Immature natural killer cell (primary cell): ENCODE measurements at places on chromosomes 1 and 21.

GRCh38 chr1:149884433-149885338, 14.7 kb upstream of the BOLA1 start:
- DNase-seq, result no peak

GRCh38 chr1:223706077-223706973, 6.0 kb upstream of the CAPN2 start:
- DNase-seq, result no peak

GRCh38 chr1:26844424-26845196, 18.1 kb downstream of the ZDHHC18 start:
- DNase-seq, result no peak

DNA sequence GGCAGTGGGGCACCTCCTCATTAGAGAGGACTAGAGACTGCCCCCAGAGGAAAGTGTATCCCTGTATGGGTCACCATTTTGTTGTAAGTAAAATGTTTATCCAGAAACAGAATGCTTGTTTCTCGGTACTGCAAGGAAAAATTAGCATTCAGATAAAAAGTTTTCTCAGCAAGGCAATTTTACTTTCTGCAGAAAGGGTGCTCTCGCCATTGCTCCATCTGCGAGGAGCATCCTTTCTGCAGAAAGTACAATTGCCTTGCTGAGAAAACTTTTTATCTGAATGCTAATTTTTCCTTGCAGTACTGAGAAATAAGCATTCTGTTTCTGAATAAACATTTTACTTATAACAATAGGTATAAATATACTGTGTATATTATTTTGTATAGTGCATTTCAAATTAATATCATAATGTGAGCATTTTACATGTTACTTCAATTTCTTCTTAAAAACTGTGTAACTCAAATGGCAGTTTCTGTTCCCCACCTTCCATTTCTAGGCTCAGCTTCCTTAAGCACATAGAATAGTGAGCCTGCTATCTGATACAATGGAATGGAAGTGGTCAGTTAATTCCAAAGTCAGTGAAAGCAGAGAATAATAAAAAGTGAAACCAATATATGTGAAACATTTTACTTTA, 76.5 kb upstream of the DESI2 start:
- DNase-seq, result no peak

DNA sequence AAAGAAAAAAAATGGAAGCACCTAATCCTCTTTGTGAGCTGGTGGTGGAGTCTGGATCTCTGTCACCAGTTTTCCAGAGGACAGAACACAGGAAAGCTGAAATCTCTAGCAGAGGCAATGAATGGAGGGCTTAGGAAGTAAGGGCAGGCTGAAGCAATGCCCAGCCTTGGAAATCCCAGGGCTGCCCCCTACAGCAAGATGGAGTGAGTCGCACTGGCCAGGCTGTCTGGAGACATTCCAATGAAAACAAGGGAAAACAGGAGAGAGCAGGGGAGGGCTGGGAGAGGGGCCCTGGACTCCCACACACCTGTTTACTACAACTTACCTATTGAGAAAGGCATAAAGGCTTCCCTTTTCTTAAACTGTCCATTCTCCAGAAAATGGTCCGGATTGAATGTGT, 25.9 kb downstream of the CYP2J2 start:
- no peak for DNase-seq

DNA sequence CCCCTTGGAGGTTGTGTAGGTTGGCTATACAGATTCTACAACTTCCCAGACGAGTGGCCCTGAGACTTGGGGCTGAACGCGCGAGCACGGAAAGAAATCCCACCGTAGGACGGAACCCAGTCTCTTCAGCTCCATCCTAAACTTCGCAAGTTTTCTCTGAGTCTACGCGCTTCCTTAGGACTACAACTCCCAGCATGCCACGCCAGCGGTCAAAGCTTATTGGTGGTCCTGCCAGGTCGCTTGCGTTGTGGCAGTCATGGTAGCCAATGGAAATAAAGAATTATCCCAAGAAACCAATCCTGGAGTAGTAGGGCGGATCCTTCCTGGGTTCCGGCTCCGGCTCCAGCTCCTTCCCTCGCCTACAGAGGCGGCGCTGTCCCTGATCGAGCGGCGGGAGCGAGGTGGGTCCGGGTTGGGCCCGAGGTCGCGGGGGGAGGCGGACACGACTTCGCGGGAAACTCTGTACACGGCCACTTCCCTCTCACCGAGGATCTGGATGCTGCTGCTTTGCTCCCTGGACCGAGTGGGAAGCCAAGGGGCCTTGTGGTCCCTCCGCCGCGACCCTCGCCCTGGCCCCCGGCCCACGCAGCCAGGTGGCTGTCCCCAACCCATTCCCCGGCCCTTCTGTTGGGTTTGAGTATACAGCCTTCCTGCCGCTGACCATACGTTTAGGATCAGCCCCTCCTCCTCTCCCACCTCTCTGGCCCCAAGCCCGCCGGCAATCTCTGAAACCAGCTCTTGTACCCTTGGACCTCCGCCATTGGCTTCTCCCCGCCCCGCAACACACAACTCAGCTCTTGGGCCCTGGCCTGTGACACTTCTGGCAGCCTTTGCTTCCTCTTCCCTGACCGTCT, at the start of gene ZNF691:
ZNF691 (plus strand) TSS at position 357 of the 854 bp plus-strand sequence. CDS start 3,046 bp downstream, outside the sequence.
- DNase-seq, result peak; percentile 88

DNA sequence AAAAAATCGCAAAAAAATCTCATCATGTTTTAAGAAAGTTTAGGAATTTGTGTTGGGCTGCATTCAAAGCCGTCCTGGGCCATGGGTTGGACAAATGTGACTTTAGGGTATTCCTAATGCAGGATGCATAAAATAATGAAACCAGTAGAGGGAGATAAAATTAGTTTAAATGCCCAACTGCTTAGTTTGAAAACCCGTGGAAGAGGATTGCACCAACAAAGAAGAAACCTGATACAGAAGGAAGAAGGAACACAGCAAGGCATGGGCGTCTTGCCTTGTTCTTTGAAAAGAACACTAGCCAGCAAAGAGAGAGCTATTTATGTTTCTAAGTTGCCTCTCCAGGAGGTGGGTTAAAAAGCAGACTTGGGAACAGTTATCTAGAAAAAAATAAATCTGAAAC, 37.9 kb downstream of the WDR3 start:
- no peak for DNase-seq

- no peak for DNase-seq
These were observed 40.6 kb downstream of the KIF26B start for GRCh38 chr1:245195398-245195797.

DNA sequence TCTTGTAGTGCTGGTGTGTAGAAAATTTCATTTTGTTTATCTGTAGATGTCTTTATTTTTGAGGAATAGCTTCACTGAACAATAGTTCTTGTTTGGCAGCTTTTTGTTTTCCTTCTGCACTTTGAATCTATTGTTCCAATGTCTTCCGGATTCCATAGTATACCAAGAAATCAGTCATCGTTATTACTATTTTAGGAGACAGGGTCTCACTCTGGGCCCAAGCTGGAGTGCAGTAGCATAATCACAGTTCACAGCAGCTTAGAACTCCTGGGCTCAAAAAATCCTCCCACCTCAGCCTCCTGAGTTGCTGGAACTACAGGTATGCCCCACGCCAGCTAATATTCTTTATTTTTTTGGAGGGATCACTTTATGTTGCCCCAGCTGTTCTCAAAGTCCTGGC, 67.7 kb upstream of the RGS2 start:
- DNase-seq, result no peak

- no peak for DNase-seq
These were observed 621.4 kb upstream of the PKN2 start for GRCh38 chr1:88062650-88063153.

DNA sequence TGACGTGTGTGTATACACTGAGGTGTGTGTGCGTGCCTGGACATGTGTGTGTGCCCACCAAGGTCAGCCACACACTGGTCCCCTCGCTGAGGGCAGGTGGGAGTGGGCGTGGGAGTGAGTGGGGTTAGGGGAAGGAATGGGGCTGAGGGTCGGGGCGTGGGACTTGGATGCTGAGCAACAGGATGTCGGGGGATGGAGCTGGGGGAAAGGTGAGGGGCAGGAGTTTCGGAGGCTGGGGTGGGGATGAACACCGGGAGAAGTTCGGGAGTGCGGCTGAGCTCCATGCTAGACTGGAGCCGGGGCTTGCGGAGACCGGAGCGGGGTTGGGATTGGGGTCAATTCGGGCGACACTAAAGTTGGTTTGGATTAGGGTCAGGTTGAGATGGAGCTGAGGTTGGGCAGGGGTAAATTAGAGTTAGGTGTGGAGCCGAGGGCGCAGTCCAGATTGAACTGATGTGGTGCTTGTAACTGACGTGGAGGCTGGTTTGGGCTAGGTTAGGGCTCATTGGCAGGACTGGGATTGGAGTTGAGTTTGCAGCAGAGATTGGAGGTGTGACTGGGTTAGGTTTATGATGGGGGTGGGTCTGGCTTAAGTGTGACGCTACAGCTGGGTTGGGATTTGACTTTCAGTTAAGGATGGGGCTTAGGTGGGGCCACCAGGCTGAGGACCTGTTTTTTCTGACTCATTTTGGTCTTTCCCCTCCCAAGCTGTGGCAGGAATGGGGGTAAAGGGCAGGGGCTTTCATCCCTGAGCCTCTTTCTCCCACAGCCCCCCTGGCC, 3.3 kb upstream of the GUCA2A start:
- DNase-seq, result no peak

- no peak for DNase-seq
These were observed 17.5 kb downstream of the LHX4 start for GRCh38 chr1:180247580-180247979.
